ENCODE measurements at places on chromosomes 2 and 18. TPM values are rescaled to one million over a fixed set of nuclear protein-coding genes. Genes with fewer than 3 reads are reported as not detected.

SP140 gene
- 1.1 TPM for total RNA-seq

LHCGR gene
- total RNA-seq: not detected

DNA sequence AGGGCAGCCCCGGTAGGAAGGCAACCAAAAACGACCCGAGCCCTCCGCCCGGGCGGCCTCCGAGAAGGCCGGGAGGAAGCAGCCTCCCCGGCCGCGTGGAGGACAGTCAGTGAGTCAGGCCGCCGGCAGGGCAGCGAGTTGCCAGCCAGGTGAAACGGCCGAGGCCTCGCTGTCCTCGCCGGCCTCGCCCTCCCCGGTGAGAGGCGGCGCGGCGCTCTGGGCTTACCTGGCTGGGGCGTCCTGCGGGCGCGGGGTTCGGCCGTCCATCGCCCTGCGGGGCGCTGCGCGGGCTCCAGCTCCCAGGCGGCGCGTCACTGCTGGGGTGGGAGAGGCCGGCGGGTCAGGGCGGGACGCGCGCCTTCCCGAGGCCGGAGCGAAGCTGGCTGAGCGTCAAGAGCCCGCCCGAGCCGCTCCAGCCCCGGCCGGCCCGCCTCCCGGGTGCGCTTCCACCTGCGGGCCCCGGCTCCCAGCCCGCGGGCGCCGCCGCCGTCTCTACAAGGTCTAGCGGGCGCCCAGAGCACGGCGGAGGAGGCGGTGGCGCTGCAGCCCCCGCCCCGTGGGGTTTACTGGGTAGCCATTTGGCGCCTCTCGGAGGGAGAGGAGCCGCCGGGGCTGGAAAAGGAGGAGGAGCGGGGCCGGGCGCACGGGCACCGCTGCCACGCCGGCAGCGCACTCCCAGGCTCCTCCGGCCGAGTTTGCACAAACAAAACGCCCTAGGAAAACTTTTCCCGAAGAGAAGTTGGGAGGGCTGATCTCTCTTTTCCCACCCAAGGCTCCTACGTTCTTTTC lies 499 bp downstream of the COBLL1 start:
- no peak for DNase-seq
- no peak overlapping the region for H3K27ac ChIP-seq
- no peaks in the 10 kb centered on the region for H3K36me3 ChIP-seq
- H3K27me3 ChIP-seq: peaks cover 18% of the 10 kb centered on the region
- H3K4me3 ChIP-seq: peak overlapping the region; percentile 64

DNA sequence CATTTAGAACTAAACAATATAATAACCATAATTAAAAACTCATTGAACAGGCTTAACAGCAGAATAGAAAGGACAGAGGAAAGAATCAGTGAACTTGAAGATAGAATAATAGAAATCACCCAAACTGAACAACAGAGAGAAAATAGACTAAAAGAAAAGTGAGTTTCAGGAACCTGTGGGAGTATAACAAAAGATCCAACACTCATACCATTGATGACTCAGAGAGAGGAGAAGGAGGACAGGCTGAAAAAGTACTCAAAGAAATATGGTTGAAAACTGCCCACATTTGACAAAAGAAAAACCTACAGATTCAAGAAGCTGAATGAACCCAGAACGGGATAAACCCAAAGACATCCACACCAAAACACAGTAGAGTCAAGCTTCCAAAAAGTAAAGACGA lies 54.2 kb upstream of the FMNL2 start:
- H3K4me3 ChIP-seq: no peak overlapping the region
- H3K27ac ChIP-seq: no peak overlapping the region
- no peak for DNase-seq
- no peaks in the 10 kb centered on the region for H3K4me1 ChIP-seq

- DNase-seq: no peak
- no peak overlapping the region for H3K4me3 ChIP-seq
- no peak overlapping the region for H3K27ac ChIP-seq
- no peaks in the 10 kb centered on the region for H3K27me3 ChIP-seq
These were observed 7.6 kb upstream of the SPDYA start for GRCh38 chr2:28802975-28803429.

- no peaks in the 10 kb centered on the region for H3K36me3 ChIP-seq
- H3K27me3 ChIP-seq: no peaks in the 10 kb centered on the region
- H3K27ac ChIP-seq: no peak overlapping the region
- no peak for DNase-seq
These were observed 227.2 kb upstream of the SETBP1 start for GRCh38 chr18:44453505-44453904.

- H3K4me3 ChIP-seq: no peak overlapping the region
- no peak overlapping the region for H3K27ac ChIP-seq
- no peaks in the 10 kb centered on the region for H3K27me3 ChIP-seq
- no peak for DNase-seq
- no peaks in the 10 kb centered on the region for H3K36me3 ChIP-seq
These were observed 26.4 kb downstream of the KLHL23 start for GRCh38 chr2:169759987-169760386.

- H3K4me1 ChIP-seq: peaks cover 15% of the 10 kb centered on the region
- no peak overlapping the region for H3K27ac ChIP-seq
- DNase-seq: no peak
- H3K36me3 ChIP-seq: 0 out of 2 replicates have a peak, but pooled peaks cover 2% of the 10 kb centered on the region
- no peaks in the 10 kb centered on the region for H3K27me3 ChIP-seq
- H3K4me3 ChIP-seq: no peak overlapping the region
These were observed 37.1 kb downstream of the ANO7 start for GRCh38 chr2:241225545-241225944.
